ENCODE measurements at places on chromosomes 3 and 15.
A peak's percentile ranks its signal among the peaks of the same experiment; 100 is the strongest.

GRCh38 chr3:14376348-14377043 lies 25.9 kb upstream of the SLC6A6 start:
- no peak for DNase-seq

DNA sequence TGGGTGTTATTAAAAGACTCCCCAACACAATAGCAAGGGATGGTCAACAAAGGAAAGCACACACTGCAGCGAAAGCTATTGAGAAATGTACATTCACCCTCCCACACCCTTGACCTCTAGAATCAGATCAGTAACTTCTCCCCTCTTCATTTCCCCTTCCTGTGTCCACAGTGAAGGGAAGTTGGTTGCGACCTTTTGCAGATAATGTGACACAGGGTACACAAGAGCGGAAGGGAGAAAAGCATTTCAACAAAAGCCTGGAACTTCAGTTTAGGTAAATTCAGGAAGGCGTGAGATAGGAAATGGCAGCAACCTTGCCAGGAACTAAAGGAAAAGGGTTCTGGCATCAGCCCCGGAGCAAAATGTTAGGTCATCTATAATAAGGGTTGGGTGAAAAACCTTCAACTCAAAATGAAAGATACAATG lies 899.8 kb downstream of the MCTP2 start:
- DNase-seq, result no peak

GRCh38 chr3:78101384-78101783 lies 1061.5 kb downstream of the ROBO2 start:
- no peak for DNase-seq

GRCh38 chr15:62344806-62345539 lies 179.9 kb upstream of the C2CD4B start:
- peak; percentile 72 for DNase-seq

DNA sequence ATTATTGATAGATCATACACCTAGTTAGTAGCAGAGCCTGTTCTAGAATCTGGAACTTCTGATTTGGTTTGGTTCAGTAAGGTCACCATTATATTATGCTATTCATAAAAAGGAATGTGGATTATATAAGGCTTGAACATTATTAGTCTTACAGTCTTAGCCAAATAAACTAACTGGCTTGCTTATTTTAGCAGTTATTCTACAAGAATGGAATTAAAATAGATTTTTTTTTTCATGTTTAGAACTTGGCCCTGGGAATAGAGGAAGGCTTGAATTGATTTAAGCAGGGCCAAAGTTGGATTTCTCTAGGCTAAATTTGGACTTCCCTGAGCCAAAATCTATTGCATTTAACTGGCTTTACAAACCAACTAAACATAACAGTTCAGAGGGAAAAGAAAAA lies 24.4 kb downstream of the DTWD1 start:
- DNase-seq, result no peak

GRCh38 chr3:98580401-98581386 lies 12.7 kb downstream of the CPOX start:
- no peak for DNase-seq

DNA sequence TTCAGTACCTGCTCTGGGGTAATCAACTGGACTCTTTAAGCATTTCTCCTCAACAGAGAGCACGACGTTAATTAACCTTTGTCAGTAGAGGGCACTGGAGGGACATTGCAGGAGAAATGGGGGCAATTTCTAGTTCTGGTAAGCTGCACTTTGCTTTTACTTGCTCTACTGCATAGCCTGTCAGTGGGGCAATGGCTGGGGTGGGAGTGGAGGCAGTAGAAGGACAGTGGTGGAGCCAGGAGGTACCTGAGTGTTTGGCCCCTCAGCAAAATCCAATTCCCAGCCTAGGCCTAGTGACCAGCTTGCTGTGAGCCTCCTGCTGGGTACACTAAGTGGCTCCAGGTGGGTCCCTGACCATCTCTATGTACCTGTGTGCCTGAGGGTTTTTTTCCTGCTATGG lies 18.3 kb upstream of the MED12L start:
- no peak for DNase-seq

DNA sequence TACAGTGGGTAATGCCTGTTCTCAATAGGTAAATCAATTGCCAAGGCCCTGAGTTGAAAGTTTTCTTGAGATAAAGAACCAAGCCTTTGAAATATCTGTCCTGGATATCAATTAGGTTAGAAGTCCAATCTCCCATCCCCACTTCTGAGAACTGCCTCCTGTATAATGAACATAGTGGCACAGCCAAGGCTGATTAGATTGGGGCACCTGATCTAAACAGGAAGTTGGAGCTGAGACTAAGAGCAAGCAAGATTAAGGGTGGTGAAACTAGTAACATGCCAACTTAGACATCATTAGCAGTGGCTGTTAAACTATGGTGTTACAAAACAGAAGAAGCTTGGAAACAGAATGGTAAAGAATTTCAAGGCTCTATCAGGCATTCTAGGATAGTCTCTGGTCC lies 137.7 kb upstream of the TMEM108 start:
- DNase-seq, result no peak

DNA sequence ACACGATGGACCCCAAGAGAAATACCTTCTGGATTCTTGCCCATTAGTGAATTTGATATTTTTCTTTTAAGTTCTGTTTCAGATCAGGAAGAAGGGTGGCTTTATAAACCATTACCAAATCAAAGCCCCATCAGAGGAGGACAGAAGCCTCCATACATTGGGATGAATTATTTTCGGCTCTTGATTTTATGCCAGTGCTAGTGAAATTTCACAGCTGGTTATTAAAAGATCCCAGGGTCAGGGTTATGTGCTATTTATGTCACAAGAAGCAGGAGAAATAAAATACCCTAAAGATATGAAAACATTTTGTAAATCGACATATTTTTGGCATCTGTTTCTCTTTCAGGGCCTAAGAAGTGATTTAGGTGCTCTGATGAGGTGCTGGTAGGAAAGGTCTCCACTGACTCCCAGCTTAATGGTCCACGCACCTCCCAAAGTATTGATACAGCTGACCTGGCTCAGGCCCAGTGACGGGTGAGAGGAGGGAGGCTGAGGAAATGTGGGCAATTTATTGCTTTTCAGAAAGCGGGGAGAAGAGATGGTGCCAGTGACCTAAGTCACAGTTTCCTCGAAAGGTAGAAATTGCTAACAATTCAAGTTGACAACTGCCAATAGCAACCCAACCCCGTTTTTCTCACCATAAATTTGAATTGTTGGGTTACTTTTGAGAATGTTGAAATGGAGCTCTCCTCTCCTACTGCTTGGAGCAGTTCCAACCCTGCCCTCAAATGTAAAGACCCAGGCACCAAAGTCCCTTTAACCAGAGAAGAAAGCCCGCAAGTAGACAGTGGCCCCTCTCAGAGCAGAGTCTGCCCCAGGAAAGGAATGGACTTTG lies 315.6 kb upstream of the NR2E3 start:
- DNase-seq, result no peak

- DNase-seq, result no peak
Measured at GRCh38 chr3:187811585-187812250, 66.5 kb upstream of the BCL6 start.

- DNase-seq, result no peak
Measured at GRCh38 chr3:513301-513700, 316.7 kb downstream of the CHL1 start.

DNA sequence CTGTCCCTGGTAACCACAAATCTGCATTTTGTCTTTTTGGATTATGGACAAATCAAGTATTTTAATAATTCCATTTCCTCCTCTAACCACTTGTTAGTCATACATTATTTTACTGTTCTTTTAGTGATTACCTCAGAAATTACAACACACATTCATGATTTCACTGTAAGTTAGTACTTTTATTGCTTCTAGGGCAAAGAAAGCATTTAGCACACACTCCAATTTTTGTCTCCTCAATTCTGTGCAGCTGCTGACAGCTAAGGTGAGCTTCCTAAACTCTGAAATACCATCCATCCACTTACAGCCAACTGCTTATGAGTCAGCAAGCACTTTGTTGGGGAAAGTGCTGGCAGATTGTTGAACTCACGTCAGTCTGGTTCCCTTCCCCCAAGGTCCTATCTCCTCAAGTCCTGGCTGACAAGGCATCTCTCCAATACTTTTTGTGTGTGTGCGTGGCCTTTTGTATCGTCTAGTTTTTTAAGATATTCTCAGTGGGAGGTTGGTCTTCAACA lies 49.4 kb upstream of the TNFAIP8L3 start:
- no peak for DNase-seq

GRCh38 chr3:16468002-16468335 lies 45.5 kb downstream of the RFTN1 start:
- no peak for DNase-seq

DNA sequence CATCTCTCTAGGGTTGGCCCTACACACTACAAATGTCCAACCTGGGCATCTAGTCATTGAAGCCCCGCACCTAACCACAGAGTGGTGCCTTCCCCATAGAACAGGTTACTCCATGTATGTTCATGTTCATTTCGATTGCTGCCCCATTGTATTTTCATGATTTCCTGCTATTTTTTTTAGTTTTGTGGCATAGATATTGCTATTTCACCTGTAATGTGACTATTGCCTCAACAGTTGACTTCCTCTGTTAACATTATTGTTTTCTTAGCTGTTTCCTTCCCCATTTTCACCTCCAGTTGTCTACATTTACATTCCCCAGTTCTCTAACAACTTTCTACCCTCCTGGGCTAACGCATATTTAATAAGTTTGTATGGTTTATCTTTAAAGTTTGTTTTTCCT lies 137.7 kb upstream of the RBMS3 start:
- no peak for DNase-seq

DNA sequence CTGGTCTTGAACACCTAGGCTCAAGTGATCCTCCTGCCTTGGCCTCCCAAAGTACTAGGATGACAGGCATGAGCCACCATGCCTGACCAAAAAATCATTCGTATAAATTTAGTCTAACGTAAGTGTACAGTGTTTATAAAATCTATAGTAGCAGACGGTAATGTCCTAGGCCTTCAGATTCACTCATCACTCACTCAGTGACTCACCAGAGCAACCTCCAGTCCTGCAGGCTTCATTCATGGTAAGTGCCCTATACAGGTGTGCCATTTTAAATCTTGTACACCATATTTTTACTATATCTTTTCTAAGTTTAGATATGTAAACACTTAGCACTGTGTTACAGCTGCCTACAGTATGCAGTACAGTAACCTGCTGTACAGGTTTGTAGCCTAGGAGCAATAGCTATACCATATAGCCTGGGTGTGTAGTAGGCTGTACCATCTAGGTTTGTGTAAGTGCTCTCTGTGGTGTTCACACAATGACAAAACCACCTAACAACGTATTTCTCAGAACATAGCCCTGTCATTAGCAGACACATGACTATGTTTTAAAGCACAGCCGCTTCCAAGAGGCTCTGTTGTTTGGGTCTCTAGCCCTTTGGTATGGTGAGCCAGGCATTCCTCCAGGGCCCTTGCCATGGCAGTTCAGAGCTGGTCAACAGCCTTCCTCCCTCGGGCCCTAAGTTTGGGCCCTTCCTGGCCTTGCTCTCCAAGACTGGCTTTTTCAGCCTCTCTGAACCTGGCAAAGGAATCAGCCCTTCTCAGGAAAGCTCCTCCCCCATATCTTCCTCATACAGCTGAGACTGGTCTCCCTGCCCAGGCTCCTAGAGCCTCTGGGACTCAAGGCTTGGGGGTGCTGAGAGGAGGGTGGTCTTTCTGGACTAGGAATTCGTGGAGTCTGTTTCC lies 1.9 kb upstream of the CCDC9B start:
- no peak for DNase-seq

- DNase-seq, result no peak
Measured at GRCh38 chr3:168476360-168476980, 380.7 kb upstream of the GOLIM4 start.

DNA sequence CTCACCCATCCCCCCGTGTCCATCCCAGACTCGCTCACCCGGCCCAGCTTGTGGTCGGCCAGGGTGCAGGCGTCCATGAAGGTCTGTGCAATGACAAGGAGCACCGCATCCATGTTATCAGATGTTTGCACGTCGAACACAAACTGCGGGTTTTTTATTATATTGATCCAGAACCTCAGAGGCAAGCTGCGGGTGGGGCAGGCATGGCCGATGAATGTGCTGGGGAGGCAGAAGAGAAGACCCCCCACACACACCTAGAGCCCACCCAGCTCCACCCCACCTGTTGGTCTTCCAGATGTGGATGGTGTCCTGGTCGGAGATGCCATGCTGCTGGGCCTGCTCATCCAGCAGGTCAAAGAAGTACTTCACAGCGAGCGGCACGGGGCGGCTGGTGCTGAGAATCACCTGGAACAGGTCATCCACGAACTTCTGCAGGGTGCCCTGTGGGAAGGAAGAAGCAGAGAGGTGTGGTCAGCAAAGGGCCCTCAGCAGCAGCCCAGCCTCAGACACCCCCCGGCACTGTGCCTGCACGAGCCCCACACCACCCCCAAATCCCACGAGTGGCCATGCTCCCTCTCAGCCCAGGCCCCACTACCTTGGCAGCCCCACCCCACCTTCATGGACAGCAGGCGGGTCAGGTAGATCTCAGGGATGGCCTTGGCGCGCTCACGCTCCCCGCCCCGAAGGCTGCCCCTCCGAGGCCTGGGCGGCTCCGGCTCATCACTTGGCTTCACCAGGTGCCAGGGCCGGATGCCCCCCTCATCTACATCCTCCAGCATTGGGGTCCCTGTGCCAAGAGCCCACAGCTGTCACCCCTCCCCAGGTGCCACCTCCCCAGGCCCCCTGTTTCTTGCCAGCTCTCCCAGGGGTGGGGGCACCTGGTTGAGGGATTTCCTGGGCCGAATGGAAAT lies 20.3 kb downstream of the PLXNB1 start:
- peak; percentile 18 for DNase-seq

GRCh38 chr3:115146418-115147328 lies at the start of gene ZBTB20:
Gene ZBTB20 (minus strand): TSS chr3:115147288.
- DNase-seq, result peak; percentile 89

DNA sequence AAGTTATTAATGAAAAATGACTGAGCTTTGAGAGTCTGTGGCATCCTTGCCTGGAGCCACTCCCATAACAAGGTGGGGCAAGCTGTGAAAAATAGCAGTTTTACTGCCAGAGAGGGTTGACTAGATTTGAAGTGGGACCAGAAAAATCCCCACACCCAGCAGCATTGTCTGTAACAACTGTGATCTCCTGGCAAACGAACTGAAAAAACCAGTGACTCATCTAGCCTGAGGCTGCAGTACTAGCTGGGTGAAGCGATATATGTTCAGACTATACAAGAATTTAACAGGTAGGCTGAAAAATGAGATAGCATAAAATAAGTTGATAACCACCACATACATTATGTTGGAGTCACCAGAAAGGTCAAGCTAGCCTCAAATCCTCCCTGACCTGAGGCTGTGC lies 64.0 kb downstream of the DPH6 start:
- no peak for DNase-seq

- peak; percentile 10 for DNase-seq
Measured at GRCh38 chr3:134619301-134619615, 31.6 kb downstream of the KY start.

DNA sequence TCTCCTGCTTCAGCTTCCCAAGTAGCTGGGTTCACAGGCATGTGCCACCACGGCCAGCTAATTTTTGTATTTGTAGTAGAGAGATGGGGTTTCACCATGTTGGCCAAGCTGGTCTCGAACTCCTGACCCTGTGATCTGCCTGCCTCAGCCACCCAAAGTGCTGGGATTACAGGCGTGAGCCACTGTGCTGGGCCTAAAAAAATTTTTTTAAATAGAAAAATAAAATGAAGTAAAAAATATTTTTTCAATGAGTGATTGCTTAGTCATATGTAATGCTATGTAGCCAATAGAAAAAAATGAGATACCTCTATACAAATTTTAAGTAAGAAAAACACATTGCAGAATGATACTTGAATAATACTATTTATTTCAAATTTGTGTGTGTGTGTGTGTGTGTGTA lies 27.9 kb upstream of the SLC30A4 start:
- no peak for DNase-seq

GRCh38 chr3:45947361-45947760 lies 4.1 kb downstream of the CXCR6 start:
- DNase-seq, result no peak

- no peak for DNase-seq
Measured at GRCh38 chr3:10349801-10350200, 28.9 kb upstream of the SEC13 start.
